ENCODE measurements at places on chromosomes 3 and 15.

- DNase-seq, result no peak
Observed at GRCh38 chr3:69675786-69676530, 63.3 kb upstream of the MITF start.

GRCh38 chr15:35746121-35746520 is 200.2 kb upstream of the DPH6 start:
- DNase-seq, result no peak

- peak; percentile 20 for DNase-seq
Observed at GRCh38 chr3:118863731-118864322, 170.8 kb downstream of the IGSF11 start.

DNA sequence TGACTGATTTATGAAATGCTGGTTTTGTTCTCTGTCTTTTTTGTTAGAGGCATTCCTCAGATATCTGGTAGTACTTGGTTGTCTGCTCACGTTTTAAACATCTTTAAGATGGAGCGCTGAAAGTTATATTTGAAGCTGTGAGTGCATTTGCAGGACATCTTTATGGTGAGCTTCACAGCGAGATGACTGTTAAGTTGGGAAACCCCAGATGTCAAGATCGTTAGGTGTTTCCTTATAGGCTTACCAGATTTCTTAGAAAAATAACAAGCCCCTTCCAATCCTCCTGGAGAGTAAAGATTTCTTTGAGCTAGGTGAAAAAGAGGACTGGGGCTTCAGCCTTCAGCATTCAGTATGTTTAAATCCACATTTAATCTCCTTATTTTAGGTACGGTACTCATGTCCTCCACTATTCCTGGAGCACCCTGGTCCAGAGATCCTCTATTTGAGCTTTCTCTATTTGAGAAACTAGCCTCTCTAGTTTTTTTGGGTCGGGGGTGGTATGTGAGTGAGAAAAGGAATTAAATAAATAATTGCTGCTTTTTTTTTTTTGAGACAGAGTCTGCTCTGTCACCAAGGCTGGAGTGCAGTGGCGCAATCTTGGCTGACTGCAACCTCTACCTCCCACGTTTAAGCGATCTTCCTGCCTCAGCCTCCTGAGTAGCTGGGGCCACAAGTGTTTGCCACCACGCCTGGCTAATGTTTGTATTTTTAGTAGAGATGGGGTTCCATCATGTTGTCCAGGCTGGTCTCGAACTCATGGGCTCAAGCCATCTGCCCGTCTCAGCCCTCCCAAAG is 72.3 kb downstream of the ZNF609 start:
- DNase-seq, result no peak

DNA sequence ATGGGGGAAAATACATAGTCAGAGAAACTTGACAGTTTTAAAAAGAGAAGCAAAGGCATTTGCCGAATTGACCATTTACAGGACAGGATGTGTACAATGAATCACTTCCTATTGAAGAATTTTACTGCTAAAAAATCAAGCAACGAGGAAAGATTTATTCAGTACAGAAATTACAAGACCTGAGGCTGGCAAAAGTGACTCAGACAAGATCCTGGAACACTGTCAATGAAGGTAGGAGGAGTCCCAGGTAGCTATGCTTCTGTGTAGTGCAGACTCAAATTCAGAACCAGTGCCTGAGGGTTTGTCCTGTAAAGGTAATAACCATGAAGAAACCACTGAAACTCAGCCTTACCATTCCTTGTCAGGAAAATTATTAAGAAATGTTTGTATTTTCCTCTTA is 120.9 kb downstream of the ZMAT3 start:
- no peak for DNase-seq

DNA sequence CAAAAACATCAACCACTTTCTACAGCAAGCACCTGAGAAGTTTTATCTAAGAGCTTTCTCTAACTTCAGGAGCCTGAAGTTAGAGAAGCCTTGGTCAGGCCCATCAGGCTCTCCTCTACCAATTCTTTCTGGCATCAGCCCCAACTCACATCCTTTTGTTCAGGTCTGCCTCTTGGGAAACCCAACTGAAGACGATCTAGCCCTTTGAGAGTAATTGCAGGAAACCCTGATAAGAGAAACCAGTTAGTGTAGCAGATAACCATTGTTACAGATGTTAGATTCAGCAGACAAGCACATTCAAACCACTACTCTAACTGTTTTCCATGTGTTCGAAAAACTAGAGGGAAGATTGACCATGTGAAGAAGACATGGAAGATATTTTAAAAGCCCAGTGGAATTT is 27.0 kb upstream of the DYNC1LI1 start:
- peak; percentile 22 for DNase-seq

DNA sequence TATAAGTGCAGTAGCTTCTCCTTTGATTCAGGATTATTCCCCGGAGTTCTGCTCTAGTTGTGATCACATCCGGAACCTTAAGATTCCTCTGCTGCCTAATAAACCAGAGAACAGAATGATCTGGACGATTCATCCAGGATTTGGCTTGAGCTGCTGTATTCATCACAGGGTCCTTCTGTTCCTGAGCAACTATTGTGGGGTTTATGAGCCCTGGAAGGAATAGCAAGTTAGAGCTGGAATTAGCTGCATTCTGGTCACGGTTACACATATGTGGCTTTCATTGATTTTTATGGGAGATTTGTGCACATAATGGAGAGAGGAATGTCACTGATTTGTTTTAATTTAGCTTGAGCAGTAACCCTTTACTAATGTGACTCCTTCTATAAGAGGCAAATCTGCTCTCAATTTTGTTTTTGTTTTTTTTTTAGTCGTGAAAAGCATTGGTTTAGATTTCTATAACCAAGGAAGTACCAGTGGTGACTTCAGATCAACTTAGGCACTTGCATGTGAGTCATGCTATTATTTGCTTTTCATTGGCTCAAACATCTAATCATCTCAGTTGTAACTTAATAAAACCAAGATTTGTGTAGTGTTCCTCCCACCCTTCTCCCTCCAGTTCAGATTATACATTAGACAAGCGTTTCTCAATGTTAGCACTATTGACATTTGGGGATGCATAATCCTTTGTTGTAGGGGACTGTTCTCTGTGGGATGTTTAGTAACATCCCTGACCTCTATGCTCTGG is 148.5 kb downstream of the OTOL1 start:
- DNase-seq, result no peak

DNA sequence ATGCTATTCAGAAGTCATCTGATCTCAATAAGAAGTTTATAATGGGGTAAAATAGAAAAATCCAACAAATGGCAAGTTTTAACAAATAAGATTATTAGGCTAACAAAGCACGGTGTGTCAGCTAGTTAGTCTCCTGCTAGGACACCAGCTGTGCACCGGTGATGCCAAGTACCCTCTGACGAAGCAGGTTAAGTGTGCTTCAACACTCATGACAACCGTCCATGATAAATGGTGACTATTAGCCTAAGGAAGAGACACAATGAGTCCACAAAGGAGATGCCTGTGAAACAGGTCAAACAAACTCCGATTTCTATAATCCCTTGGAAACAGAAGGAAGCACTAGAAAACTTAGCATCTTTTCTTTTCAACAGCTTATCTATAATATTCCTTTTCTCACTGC is 36.5 kb downstream of the ATP13A3 start:
- DNase-seq, result no peak

- DNase-seq, result no peak
Observed at GRCh38 chr3:43997788-43998369, 243.8 kb upstream of the TOPAZ1 start.

DNA sequence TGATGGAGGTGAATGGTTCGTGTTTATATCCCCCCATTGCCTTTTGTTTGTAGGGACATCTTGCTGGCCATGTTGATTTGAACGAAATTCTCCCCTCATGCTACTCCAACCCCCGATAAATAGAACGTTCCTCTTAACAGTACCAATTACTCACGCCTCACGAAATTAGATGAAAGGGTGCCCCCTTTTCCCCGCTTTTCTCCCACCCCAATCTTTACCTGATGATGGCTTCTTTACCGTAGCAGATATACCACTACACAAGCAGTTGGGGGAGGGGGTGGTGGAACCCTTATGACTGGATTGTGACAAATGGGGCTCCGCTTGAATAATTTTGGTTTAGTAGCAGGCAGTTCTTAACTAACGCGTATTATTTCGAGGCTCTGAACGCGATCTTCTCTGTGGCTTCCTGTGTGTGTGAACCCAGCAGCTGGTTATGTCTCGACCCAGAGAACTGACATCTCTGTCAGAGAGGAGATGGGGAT is 1.1 kb downstream of the PIAS1 start:
- DNase-seq, result peak; percentile 46

DNA sequence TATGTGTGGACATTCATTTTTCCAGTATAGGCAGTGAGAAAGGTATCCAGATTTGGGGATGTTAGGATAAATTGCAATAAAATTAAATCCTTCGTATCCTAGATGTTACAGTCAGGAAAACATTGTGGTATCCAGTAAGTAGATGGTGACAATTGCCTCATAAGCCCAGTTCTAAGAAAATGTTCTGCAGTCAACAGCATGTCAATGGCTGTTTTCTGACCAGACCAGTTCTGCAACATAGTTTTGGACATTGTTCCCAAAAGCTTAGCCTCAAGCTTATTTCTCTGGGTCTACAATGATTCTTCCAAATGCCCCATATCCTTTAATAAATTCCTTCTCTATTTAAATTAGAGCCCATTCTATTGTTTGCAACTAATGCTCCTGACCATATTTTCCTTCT is 480.7 kb downstream of the FHIT start:
- DNase-seq, result no peak

DNA sequence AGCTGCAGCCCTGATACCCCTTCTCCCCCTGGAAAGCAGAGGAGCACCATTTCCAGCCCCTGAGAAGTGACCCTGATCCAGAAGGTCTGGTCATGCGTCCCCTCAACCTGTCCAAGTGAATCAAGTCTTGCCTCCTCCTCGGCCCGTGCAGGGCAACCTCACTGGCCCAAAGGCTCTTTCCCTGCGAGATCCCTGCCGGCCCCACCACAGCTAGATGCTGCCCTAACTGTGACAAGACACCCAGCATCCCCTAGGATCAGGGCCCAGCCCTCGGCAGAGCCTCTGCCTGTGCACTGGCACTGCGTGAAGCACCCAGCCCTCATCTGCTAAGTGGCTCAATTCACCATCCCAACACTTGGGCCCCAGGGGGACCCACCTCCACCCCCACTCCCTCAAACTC is 155.1 kb downstream of the NUP210 start:
- no peak for DNase-seq

- DNase-seq, result no peak
Observed at GRCh38 chr15:57600197-57600596, 8.5 kb downstream of the MYZAP start.

DNA sequence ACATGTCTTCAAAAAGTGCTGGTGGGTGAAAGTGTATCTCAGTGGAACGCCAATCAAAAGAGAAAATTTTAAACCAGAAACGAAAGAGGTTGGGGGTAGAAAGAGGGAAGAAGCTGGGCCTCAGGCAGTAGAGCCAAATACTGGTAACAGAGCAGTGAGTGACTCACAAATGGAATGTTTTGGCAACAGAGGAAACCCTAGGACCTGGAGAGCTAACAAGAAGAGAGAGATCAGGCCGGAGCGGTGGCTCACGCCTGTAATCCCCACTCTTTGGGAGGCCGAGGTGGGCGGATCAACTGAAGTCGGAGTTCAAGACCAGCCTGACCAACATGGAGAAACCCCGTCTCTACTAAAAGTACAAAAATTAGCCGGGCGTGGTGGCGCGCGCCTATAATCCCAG is 450.8 kb upstream of the NAALADL2 start:
- DNase-seq, result no peak

- DNase-seq, result no peak
Observed at GRCh38 chr15:49406352-49407118, 16.5 kb upstream of the FGF7 start.

GRCh38 chr3:22156868-22157267 is 405.9 kb upstream of the ZNF385D start:
- DNase-seq, result peak; percentile 52

DNA sequence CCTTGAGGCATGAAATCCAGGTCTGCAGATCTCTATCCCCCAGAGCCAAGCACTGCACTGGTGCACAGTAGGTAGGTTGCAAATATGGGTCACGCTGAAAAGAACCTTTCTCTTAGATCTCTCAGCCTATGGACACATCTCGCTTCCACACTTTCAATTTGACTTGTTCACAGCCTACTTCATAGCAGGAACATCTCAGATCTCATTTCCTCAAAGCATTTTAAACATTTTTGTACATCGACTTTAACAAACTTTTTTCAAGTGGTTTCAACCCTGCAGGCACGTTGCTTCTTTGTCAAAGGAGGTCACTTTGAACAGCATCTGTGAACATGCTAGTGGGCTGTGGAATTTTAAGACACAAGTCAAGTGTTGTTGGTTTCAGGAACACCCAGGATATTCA is 76.0 kb downstream of the SLC12A8 start:
- DNase-seq, result no peak

DNA sequence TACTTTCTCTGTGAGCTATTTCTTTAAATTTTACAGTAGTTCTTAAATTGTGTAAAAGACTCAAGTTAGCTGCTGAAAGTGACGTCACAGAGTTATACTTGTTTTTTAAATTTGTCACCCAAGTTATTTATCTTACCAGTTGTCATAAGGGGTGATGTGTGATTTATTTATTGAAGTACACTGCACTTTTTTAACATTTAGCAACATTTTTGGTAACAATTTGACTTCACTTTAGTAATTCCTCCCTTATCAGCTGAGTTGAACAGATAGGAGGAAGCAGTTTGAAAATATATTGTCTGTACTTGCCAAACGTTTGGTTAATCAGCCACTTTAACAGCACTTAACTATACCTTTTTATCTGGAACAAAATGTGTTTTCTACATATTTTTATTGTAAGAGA is 3.8 kb downstream of the STT3B start:
- DNase-seq, result peak; percentile 61

DNA sequence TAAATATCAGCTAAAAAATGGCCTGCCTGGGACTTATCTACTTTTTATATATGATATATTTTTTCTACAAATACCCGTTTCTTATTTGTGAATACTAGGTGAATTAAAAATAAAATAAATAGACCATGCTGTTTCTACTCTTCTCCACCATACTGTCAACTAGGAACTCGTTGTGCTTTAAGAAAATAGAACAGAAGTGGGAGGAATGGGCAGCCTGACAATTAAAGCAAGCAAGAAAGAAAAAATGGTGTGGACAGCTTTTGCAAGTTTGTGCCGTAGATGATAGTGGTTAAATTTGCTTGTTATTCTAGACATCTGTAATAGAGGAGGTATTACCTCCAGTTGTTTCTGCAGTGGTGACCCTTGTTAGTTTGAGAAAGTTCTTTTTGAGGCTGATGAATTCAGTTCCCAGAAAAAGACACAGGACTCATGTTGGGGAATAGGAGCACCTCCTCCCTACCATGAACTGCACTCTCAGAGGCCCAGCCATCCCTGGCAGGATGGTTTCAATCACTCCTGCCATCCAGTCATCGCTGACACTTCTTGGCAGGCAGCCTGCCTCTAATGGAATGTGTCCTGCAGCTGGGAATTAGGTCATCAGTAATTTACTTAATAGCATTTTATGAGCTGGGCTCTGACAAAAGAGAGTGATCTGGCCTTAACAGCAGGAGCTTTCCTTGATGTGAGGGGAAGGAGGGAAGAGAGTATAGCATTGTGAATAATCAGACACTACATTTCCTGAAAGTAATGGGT is 105.0 kb upstream of the GAP43 start:
- no peak for DNase-seq

GRCh38 chr3:195131176-195131575 is 139.8 kb downstream of the XXYLT1 start:
- no peak for DNase-seq

GRCh38 chr3:33513262-33513863 is 73.2 kb upstream of the UBP1 start:
- no peak for DNase-seq
